Fibroblast of villous mesenchyme (primary cell): ENCODE measurements at places on chromosomes 7 and 10. TPM values are rescaled to one million over a fixed set of nuclear protein-coding genes. Genes with fewer than 3 reads are reported as not detected.

GRCh38 chr10:49562893-49563292 lies 24.0 kb upstream of the ERCC6 start:
- DNase-seq: no peak

DNA sequence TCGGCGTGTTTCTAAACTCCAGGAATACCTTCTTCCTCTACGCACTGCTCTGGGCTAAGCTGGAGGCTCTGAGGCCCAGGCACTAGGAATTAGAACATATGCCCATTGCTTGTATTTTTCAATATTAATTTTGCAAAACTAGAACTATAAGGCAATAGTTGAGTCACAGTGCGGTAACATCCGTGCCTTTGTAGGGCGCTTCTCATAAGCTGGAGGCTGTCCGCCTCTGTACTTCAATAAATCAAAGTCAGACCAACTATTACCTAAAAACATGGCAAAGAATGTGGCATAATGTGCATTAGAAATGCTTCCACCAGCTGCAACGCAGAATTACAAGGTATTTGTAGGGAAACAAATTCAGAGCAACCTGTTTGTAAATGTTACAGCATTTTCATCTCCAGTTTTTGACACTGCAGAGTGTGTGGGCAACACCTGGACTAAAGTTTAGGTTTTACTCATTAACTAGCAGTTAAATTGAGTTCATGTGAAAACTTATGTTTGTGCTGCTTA lies 440 bp upstream of the MINDY3 start:
- no peak for DNase-seq

DNA sequence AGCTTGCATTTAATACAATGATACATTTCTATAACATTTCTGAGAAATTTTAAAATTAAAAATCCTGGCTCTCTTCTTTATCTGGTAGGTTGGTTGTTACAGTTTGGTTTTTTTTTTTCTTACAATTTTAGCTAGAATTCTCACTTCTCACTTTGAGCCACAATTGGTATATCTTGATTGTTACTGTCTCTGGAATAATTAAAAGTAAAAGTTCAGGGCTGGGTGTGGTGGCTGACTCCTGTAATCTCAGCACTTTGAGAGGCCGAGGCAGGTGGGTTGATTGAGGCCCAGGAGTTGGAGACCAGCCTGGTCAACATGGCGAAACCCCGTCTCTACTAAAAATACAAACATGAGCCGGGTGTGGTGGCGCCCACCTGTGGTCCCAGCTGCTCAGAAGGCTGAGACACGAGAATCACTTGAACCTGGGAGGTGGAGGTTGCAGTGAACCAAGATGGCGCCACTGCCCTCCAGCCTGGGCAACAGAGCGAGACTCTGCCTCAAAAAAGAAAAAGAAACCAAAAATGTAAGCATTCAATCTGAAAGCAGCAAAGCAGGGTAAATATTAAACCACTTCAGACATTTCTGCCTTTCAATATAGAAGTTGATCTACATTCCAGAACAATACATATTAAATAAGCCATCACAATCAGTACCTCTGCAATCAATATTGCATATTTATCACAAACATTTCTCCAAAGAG lies 88.6 kb upstream of the PFKP start:
- no peak for DNase-seq

GRCh38 chr7:156151078-156151477 lies 338.8 kb upstream of the SHH start:
- DNase-seq: no peak

OR6V1 gene
- not detected in 2 replicates for total RNA-seq

SPDYE11 gene
- total RNA-seq: not detected in 2 replicates

MOGAT3 gene
- total RNA-seq: not detected in 2 replicates

PIP gene
- not detected in 2 replicates for total RNA-seq

- DNase-seq: no peak
These were observed 48.2 kb downstream of the DNAJC12 start for GRCh38 chr10:67789769-67790168.

DNA sequence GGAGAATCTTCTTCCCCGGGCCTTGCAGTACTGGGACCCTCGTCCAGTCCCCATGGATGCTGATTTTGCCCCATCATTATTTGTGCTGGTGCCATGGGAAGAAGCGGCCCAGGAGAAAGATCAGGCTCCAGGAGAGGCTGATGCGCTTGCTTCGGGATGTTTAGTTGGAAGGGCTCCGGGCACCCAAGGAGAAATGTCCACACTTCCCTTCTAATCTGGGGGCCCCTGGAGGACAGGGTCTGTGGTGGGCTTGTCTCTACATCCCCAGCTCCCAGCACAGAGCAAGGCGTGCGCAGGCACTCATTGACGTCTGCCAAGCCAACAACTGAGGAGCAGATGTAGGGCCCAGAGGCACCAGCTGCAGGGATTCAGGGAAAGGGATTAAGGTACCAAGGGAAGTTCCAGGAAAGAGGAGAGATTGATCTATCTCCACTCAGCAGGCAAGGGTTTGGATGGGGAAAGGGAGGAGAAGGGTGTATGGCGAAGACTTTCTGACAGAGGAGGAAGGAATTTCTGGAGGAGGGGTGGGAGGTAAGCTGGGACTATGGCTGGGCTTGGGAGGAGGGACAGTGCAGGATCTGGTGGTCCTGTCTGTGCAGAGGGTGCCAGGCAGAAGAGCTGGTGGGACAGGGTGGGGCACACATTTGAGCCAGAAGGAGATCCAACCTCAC lies 38.7 kb upstream of the LEP start:
- DNase-seq: no peak

- no peak for DNase-seq
These were observed 6.6 kb downstream of the LRRC18 start for GRCh38 chr10:48932831-48933664.

GRCh38 chr10:9707216-9707615 lies 1310.5 kb upstream of the CELF2 start:
- no peak for DNase-seq

FAM237B gene
- total RNA-seq: not detected in 2 replicates

MAGI2 gene
- 20.0 and 24.6 TPM in 2 replicates for total RNA-seq

GRCh38 chr7:133748443-133749407 lies 378.4 kb upstream of the LRGUK start:
- no peak for DNase-seq

DNA sequence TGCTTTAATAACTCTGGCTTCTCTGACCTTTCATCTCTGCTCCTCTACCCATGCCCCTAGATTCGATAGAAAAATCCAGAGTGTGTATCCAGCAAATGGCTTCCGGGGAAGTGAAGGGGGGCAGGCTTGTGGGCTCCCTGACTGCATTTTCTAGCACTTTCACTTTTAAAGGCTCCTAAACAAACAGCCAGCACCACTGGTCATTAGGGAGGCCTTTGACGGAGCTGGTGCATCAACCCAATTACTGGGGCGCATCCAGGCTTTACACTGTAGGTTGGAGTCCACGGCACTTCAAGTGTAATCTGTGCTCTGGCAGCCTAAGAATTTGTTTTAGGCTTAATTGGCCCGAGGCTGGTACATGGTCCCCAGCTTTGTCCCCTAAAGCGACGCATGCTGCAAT lies 291.9 kb downstream of the GFRA1 start:
- DNase-seq: peak; percentile 13

- no peak for DNase-seq
These were observed 6.2 kb upstream of the TSPAN15 start for GRCh38 chr10:69445041-69445440.

- DNase-seq: peak; percentile 62
These were observed 51.5 kb downstream of the CCDC71L start for GRCh38 chr7:106609416-106609815.

DNA sequence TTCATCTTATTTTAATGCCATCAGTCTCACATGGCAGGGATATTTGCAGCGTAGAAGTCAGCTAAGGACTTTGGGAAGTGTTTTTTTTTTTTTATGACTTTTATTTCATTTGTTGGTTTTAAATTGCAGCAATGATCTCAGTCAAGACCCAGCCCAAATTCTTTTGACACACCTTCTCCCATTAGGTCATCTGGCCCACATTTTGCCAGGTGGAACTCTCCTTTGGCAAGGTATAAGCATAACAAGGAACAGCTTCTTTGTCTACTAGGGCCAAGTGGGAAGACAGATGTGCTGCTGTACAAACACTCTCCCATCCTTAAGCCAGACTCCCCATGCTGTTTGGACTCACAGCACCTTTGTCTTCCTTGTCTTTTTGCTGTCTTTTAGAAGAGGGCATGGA lies 41.8 kb downstream of the PLEKHA8 start:
- DNase-seq: no peak

GPNMB gene
- total RNA-seq: 60.9 and 93.7 TPM in 2 replicates

DNA sequence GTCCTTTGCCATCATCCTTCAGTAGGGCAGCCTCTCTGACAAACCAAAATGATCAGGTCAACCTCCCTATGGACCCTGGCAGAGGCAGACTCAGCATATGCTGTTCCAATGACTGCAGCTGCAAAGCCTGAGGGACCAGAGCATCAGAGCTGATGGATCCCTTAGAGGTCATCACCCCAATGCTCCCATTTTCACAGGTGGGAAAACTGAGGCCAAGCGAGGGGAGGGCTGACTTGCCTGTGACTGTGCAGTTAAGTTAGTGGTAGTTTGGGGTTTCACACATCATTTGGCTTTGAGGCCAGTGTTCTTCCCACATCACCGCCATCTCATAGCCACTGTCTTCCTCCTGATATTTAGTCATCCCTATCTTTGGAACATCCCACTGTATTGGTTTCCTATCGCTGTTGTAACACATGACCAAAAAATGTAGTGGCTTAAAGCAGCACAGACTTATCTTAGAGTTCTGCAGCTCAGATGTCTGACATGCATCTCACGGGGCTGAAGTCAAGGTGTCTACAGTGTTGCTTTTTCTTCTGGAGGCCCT lies 69.3 kb upstream of the PDZD8 start:
- no peak for DNase-seq

POU6F2 gene
- total RNA-seq: under 0.01 and 0.32 TPM in 2 replicates

PODXL gene
- total RNA-seq: 5.8 and 17.3 TPM in 2 replicates

GRCh38 chr10:3625959-3626751 lies 158.9 kb downstream of the KLF6 start:
- DNase-seq: peak; percentile 86

- DNase-seq: no peak
These were observed 58.3 kb downstream of the MICALL2 start for GRCh38 chr7:1401011-1401410.

CREB5 gene
- total RNA-seq: 6.0 and 9.3 TPM in 2 replicates

IKZF1 gene
- not detected in 2 replicates for total RNA-seq

TSPAN12 gene
- total RNA-seq: 2.6 and 4.7 TPM in 2 replicates

DNA sequence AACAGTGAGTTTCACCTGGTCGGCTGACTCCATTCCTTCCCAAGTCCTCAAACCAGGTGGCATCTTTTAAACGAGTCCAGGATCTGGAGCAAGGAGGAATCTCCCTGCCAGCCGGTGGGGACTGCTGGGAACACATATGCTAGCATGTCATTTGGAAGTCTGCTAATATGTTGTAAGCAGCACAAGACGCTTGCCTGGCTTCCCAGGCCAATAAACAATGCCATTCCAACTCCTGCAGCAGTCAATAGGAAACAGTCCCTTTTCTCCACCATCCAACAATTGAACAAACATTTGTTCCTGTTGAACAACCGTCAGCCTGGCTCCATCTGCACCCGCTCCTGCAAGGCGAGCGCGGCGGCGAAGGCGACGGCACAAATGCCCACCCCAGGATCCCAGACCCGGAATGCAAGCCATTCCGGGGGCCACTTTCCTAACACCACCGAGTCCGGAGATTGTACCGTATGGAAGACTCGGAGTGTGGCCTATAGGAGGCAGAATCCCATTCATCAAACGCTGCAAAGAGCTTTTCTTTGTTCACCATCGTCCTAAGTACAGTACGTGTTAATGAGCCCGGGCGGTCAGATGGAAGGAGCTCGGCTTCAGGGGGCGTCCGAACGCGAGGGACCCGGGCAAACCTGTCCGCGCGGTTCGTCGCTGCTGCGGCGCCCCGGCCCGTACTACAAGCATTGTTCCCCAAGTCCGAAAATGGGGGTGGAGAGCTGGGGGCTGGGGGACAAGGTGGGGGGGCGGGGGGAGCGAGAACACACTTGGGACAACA lies 1.6 kb downstream of the FAM53B start:
- DNase-seq: peak; percentile 49

DNA sequence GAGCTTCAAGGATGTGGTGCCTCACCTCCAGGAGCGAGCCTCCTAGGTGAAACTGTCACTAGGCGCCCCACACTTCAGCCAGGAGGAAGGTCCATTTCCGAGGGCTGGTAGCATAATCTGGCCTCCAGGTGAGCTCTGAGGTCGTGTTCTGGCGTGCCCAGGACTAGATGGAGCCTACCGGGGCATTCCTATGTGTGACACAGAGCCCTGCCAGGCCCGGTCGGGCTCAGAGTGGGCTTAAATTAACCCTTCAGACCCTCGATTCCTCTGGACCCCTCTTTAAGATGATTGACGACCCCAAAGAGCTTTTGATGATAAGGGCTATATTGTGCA lies 233.1 kb downstream of the EBF3 start:
- no peak for DNase-seq
